ENCODE measurements at places on chromosomes 2 and 18.

GRCh38 chr2:72141032-72141645 is 6.5 kb downstream of the CYP26B1 start:
- no peak for DNase-seq

DNA sequence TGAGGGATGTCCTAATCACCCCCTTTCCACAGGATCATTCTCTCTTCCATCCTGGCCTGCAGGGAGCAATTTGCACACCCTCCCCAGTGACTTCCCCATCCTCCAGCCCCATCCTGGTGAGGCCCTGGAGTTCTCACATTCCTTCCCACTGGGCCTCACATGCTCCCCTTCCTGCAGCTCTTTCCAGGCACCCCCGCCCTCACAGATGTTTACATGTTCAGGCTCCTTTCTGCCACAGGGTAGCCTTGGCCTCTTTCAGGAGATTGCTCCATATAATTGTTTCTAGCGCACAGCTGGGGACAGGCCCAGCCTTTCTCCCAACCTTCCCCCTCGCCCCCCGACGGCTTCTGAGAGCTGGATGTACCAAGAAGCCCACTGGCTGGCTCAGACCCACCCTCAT is 288.4 kb upstream of the TRIB2 start:
- no peak for DNase-seq

GRCh38 chr18:48229552-48229981 is 179.6 kb downstream of the ZBTB7C start:
- peak; percentile 44 for DNase-seq

GRCh38 chr2:7726989-7727388 is 809.8 kb downstream of the RNF144A start:
- no peak for DNase-seq

- peak; percentile 35 for DNase-seq
Measured at GRCh38 chr18:74196220-74197119, 48.1 kb downstream of the TIMM21 start.

- no peak for DNase-seq
Measured at GRCh38 chr2:43240766-43241150, 14.4 kb upstream of the ZFP36L2 start.

- DNase-seq = no peak
Measured at GRCh38 chr2:226447338-226448300, 352.0 kb downstream of the IRS1 start.

GRCh38 chr2:62968668-62969067 is 82.0 kb upstream of the OTX1 start:
- DNase-seq = no peak

GRCh38 chr2:133790711-133791110 is 222.4 kb upstream of the NCKAP5 start:
- no peak for DNase-seq

GRCh38 chr2:173556816-173557215 is 202.1 kb downstream of the CDCA7 start:
- DNase-seq = no peak

- DNase-seq = no peak
Measured at GRCh38 chr2:72010647-72011369, 136.9 kb downstream of the CYP26B1 start.

DNA sequence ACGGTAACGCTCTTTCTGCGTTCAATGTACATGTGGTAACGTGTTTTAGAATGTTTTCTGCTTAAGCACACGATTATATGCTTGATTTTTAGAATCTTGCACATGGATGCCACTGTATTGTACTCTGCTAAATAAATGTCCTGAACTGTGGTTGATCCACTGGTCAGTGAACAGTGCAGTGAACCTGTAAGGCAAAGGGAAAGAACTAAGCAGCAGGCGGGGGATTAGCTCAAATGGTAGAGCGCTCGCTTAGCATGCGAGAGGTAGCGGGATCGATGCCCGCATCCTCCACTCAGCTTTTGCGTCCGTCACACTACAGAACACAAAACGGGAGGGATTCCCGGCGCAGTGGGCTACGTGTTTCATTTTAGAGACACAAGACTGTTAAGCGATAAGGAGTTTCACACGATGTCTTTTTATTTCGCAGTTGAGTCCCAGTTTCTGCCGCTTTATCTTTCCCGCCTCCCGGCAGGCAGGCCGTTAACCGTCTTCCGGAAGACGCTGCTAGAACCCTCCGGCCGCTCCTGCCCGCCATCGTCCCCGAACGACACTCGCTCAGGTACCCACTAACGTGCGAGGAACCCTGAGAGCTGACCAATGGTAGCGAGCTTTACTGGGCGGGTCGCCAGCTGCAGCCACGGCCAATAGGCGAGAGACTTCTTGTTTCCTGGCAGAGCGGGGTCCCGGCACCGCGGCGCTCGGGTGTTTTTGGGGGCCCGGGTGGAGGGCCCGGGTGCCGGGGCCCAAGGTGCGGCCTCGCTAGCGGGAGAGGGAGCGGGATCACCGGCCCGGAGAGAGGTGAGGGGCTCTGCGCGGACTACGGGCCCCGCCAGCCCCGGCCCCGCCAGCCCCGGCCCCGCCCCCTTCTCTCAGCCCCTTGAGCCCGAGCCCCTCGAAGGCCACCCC is at the start of gene AGBL5:
TSS of gene AGBL5 (plus strand) at position 673 of the 906 bp plus-strand sequence. CDS start 1,291 bp downstream, outside the sequence.
- peak; percentile 82 for DNase-seq

Measured in NCI-H1048 (cell line).